Large intestine (tissue), 12 donors: ENCODE measurements at places on chromosomes 7 and 10.

GRCh38 chr10:129764901-129765663 is 199.0 kb downstream of the EBF3 start:
- H3K36me3 ChIP-seq, result peaks cover 19% of the 10 kb centered on the region
- H3K4me3 ChIP-seq, result no peak overlapping the region
- H3K27ac ChIP-seq, result no peak overlapping the region
- H3K27me3 ChIP-seq, result no peaks in the 10 kb centered on the region
- no peak for DNase-seq

DNA sequence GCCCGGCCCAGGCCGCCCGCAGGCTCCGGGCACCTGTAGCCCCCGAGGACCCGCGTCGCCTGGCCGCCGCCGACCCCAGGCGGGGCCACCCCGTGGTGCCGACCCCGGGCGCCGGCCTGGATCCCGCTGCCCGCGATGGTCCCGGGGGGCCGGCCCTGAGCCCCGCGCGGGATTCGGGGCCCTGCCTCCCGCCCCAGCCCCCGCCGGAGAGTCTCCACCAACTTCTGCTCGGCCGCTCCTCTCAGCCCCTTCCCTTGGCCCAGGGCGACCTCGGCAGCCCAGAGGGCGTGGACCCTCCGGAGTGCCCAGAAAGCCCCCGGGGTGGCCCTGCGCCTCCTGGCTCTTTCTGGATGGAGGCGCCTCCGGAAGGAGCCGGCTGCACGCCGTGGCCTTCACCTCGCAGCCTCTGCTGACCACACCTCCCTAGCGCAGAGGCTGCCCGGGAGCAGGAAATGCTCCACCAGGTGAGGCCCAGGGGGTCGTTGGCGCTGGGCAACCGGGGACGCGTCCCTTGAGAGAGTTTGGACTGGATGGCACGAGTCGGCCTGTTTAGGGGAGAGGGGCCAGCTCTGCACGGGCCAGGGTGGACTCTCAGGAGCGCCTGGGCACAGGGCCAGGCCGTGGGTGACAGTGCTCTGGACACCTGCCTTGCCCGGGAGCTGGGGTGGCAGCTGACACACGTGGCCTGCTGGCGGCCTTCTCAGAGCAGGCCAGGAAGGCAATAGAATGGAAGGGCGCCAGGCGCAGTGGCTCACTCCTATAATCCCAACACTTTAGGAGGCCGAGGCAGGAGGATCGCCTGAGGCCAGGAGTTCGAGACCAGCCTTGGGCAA is 529 bp downstream of the ZNF853 start:
- no peaks in the 10 kb centered on the region for H3K36me3 ChIP-seq
- H3K27me3 ChIP-seq, result peaks cover 12% of the 10 kb centered on the region
- DNase-seq, result peak; percentile 43
- H3K4me1 ChIP-seq, result peaks cover 2% of the 10 kb centered on the region
- peak overlapping the region; percentile 55 for H3K4me3 ChIP-seq

DNA sequence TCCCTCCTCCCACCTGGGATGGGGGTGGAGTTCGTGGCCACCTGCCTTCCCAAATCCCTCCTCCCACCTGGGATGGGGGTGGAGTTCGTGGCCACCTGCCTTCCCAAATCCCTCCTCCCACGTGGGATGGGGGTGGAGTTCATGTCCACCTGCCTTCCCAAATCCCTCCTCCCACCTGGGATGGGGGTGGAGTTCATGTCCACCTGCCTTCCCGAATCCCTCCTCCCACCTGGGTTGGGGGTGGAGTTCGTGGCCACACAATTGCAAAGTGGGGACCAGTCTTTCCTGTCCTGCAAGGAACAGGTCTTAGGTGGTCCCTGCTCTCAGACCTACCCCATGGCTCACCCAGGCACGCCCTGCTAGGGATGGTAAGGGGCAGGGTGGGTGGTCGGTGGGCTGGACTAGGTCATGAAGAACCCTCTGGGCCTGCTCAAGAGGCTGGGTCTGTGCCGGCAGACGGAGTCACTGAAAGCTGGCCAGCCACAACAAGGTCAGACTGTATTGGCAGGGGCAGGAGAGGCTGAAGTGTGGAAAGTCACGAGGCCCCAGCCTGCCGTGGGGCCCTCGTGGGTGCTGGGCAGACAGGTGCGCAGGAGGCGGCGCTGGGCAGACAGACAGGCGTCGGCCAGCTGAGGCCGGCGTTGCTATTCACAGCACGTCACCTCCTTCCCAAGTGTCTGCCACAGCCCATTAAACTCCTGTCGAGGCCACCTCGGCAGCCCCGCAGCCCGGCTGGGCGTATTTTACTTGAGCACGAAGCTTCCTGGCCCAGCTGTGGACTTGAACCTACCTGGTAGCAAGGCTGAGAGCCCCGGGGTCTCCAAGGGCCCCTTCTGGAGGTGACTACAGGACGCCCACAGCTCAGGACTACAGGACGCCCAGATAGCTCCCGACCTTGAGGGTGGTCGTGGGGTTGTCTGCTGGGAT is 4.1 kb downstream of the KNDC1 start:
- H3K4me3 ChIP-seq, result no peak overlapping the region
- no peak for DNase-seq
- H3K4me1 ChIP-seq, result peaks cover 21% of the 10 kb centered on the region
- H3K27me3 ChIP-seq, result peaks cover 5% of the 10 kb centered on the region

DNA sequence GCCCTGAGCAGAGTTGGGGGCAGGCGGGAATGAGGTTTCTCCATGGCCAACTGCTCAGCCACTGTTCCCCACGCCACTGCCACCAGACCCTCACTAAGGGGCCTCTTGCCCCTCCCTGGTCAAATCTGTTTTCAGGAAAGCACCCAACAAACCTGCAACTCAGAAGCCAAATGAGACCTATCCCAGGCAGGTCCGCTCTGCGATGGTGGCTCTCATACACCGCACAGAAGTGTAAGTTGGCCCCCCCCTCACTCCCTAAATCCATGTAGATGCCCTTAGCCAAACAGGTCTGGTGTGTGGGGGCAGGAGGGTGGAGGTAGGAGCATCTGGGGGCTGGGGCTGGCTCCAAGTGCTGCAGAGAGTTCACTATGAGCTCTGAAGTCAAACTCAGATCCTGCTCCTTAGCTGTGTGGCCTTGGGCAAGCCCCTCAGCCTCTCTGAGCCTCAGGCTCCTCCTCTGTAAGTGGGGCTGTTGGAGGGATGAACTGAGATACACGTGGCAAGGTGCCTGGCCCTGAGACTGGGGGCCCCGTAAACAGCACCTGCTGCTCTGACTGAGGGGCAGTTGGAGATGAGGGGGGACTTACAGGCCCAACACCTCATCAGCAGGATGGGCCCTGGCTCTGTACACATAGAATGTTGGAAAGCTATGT is 1.1 kb downstream of the MMRN2 start:
- no peaks in the 10 kb centered on the region for H3K27me3 ChIP-seq
- peaks cover 12% of the 10 kb centered on the region for H3K4me1 ChIP-seq
- H3K27ac ChIP-seq, result no peak overlapping the region
- no peak for DNase-seq
- H3K4me3 ChIP-seq, result no peak overlapping the region

GRCh38 chr10:132021504-132022143 is 39.9 kb upstream of the BNIP3 start:
- H3K27me3 ChIP-seq, result peaks cover 17% of the 10 kb centered on the region
- H3K27ac ChIP-seq, result no peak overlapping the region
- no peaks in the 10 kb centered on the region for H3K36me3 ChIP-seq
- H3K4me3 ChIP-seq, result no peak overlapping the region
- no peak for DNase-seq

DNA sequence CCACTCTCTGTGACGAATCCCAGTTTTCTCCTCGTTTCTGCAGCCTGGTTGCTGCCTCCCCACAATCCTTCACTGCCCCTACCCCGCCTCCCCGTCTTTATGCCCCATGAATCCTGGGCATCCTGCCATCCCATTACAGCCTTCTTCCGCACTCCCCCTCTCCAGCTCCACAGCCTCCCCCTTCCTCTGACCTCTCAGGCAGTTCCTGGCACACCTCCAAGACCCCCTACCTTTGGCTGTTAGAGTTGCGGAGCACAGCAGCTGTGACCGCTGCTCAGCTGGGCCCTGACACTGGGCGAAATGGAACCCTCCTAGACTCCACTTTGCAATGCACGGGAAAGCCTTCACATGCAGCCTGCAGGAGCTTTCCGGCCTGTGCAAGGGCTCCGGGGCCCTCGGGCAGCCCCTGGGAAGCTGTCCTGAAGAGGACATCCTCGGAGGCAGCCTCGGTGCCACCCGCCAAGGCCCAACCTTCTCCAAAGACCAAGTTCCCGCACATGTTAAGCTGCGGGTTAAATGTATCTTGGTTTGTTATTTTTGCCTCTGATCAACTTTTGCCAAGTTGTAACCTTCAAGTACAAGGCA is 400.7 kb upstream of the MKI67 start:
- H3K36me3 ChIP-seq, result no peaks in the 10 kb centered on the region
- no peak overlapping the region for H3K4me3 ChIP-seq
- no peak overlapping the region for H3K27ac ChIP-seq
- H3K4me1 ChIP-seq, result no peaks in the 10 kb centered on the region
- peak; percentile 9 for DNase-seq

DNA sequence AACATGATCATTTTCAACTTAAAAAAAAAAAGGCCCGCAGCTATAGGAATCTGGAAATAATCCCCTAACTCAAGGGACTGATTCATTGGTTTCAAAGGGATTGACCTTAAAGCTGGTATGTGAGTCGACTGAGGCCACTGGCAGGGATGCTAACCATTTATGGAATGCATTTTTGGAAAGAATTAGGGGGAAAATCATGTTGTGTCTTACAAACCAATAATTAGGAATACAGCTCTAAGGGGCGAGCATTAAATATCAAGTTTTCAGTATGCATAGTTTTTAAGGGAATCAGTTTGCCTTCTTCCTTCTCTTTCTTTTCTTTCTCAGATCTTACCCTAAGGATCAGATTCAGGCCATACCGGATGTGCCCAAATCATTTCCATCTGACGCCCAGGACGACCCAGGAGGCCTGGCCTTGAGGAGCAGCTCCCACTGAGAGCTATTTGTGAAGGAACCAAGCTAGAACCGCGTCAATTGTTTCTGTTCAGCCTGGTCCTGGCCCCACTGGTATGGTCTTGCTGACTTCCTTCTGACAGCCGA is 48.7 kb downstream of the BPGM start:
- no peak overlapping the region for H3K27ac ChIP-seq
- no peak for DNase-seq
- no peak overlapping the region for H3K4me3 ChIP-seq
- no peaks in the 10 kb centered on the region for H3K27me3 ChIP-seq

DNA sequence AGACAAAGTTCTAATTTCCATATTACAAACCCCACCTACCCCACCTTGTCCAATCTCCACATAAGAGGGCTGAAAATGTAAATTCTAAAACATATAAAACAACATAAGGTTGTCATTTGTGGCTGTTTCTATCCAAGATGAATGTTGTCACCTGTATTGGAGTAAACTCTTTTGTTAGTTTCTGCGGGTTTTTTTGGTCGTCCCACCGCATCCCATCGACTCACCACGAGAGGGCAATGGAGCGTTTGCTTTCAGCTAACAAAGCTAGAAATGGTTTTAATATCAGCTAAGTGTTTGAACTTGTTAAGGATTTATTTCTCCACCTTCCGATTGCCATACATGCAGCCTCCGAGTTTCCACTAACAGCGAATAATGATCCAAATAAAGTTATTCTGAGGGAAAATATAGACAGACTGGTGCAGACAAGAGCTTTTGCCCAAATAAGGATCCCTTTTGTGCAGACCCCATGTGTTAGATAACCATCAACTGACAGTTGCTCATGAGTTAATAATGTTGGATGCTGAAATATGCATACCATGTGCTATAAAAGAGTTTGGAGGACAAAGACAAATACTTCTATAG is 137.2 kb downstream of the ARID5B start:
- H3K4me1 ChIP-seq, result peaks cover 42% of the 10 kb centered on the region
- H3K36me3 ChIP-seq, result no peaks in the 10 kb centered on the region
- peak; percentile 81 for DNase-seq
- no peak overlapping the region for H3K4me3 ChIP-seq
- H3K27me3 ChIP-seq, result no peaks in the 10 kb centered on the region
- peak overlapping the region; percentile 57 for H3K27ac ChIP-seq

DNA sequence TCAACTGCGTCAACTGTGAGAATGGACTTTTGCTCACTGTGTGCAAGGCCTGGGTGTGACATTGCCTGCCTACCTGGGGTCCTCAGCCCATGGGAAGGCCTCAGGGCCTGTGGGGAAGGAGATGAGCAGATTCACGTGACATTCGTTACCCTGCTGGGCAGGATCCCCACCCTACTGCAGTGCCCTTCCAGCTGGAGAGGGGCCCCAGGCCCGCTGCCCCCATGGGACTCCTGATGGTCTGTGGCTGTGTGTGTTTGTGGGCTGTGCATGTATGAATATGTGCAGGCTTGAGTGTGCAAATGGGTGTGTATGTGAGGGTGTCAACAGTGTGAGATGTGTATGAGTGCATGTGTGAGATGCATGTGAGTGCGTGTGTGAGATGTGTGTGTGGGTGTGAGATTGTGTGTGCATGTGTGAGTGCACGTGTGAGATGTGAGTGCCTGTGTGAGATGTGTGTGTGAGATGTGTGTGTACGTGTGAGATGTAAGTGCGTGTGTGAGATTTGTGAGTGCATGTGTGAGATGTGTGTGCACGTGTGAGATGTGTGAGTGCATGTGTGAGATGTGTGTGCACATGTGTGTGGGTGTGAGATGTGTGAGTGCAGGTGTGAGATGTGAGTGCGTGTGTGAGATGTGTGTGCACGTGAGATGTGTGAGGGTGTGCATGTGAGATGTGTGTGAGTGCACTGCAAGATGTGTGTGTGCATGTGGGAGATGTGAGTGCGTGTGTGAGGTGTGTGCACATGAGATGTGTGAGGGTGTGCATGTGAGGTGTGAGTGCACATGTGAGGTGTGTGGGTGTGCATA is 29.7 kb downstream of the PPIF start:
- no peak overlapping the region for H3K4me3 ChIP-seq
- H3K4me1 ChIP-seq, result peaks cover 34% of the 10 kb centered on the region

DNA sequence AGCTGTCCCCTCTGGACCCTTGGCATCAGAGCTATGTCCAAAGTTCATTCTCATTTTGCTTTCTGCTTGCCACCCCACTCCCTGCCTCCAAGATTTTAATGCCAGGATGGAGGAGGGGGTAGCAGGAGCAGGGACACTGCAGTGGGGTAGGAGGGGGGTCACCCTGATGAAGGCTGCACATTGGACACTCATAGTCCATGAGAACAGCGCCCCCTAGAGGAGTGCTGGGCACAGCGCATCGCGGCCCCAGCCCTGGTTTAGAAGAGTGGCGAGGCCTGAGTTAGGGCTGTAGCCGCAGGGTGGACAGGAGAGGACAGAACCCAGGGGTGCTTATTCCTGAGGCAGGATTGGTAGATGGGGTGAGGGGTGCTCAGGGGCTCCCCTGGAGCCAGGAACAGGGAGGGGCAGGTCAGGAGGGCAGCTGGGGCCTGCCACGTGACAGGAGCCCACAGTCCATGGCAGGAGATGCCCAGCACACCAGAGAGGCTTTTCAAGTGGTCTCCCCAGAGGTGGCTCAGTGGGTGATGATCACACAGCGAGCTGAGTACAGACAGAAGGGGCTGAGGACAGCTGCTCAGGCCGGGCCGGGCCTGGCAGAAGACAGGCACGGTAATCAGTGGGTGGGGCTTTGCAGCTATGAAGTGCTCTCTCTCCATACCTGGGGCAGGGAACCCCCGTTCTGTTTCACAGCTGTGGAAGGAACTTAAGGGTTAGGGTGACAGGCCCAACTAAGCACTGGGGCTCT is 71.4 kb downstream of the NEURL1 start:
- H3K36me3 ChIP-seq, result no peaks in the 10 kb centered on the region
- no peak overlapping the region for H3K27ac ChIP-seq
- H3K27me3 ChIP-seq, result no peaks in the 10 kb centered on the region
- no peak for DNase-seq
- no peak overlapping the region for H3K4me3 ChIP-seq
